CD4-positive, alpha-beta T cell treated with Interleukin-15 for 1 hour (primary cell): ENCODE measurements at places on chromosomes 5 and 9.

GRCh38 chr5:178224403-178224802 lies 8.2 kb downstream of the PHYKPL start:
- DNase-seq = no peak

DNA sequence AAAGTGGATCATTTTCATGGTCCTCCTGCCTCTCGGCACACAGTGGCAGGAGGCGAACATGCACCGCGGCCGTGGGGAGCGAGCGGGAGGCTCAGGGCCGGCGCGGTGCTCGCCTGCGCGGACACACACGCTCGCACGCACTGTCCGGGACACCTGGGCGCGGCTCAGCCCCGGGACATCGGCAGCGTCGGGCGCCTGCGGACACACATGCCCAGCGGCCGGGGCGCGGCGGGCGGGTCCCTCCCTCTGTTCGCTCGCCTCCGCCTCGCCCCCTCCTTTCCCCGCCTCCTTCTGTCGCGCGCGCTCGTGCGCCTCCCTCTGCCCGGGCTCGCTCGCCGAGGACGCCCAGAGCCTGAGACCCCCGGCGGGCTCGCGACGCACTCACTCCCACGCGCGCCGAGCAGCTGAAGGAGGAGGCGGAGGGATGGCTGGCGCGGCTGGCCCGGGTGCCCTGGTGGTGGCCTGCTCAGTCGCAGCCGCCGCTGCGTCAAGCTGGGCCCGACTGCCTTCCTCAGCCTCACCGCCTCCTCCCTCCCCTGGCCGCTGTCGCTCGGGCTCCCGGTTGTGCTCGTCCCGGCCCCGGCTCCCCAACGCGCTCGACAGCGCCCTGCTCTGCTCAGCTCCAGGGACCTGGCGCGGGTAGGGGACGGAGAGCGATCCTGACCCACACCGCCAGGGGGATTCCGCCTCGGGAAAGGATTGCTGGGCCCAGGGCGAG lies at the start of gene FRMD3:
Gene FRMD3 (minus strand): TSS at position 230 of the 718 bp plus-strand sequence. CDS start 170 bp downstream, at position 60.
- DNase-seq = peak; percentile 50

DNA sequence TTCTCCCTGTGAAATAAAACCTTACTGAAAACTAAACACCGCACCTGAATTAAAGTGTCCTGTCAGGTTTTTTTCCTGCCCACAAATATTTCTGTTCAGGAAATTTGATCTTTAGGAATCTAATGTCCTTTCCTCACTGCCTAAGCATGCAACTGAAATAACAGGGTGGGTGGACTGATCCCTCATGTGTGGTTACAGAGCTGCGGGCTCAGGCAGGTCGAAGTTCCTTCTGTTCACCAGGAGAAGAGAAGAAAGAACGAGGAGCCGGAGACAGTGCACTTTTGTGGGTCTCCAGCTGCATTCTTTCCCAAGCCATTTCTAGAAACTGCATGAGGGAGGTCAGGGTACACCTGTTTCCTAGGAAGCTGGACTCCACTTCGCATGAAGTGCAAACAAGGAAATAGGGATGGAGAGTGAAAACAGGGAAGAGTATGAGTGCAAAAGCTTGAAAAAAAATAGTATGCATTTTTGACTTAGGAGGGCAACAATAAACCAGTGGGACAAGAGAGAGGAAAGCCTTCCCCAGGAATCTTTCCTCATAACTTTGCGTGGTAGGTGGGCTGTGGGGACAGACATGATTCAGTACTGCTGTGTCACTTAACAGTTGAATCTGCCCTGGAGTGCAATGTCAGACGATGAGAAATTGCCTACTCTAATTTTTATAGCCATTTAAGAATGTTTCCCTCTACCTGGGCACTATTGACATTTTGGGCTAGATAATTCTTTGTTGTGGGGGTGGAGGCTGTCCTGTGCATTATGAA lies 60.3 kb downstream of the GCNT1 start:
- no peak for DNase-seq

GRCh38 chr5:77492653-77493000 lies 511 bp upstream of the WDR41 start:
- DNase-seq = no peak

DNA sequence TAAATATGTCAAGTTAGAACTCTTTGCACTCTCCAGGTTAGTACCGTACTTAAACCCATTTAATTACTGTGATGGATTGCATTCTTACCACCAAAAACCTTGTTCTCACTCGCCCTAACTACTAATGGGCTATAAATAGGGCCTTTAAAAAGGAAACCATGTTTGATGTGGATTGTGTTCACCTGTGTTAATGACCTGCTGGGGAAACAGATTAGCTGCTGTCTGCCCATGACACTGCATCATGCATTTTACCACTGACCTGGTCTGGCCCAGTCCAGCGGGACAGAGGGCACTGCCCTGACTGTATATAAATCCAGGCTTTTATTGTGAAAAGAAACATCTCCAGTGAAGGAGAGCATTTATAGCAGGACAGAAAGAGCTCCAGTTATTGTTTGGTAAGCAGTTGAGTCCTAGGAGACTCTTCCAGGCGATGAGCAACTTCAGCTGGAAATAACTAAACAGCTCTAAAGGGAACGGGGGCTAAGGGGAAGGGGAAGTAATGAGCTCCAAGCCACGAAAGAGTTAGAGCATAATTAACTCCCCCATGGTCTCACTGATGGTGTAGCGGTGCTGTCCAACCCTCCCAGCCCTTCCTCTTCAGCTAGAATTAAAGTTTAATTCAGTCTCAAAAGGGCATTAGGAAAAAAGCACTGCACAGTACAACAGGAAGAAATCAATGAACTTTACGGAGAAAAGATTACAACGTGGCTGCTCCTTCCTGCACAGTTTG lies 303.1 kb downstream of the ENC1 start:
- DNase-seq = no peak

DNA sequence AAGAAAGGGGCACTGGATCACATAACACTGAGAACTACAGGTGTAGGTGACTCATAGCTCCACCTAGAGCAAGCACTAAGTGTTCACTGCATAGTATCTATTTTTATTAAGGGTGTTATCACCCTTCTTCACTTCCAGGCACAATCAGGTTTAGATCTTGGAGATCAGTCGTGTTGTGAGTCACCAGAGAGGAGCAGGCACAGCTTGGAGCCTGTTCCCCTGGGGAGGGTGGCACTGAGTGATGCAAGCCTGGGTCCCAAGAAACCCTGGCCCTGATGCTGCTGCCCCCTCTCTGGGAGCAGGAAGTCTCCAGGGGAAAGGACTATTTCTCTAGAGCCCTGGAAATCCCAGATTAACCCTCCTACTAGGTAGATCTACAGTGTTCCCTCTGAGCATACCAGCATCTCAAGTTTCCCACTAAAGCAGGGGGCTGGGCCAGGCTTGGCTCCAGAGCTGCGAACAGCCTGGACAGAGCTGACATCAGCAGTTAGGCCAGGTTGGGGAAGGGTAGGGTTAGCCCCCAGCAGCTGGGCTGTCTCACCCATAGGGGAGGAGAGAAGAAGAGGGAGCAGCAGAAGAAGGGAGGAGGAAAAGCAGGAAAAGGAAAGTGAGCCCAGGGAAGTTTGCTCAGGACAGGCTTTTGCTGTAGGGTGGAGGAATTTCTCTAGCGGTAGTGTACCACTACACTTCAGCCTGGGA lies 28.1 kb upstream of the SPINK4 start:
- no peak for DNase-seq

DNA sequence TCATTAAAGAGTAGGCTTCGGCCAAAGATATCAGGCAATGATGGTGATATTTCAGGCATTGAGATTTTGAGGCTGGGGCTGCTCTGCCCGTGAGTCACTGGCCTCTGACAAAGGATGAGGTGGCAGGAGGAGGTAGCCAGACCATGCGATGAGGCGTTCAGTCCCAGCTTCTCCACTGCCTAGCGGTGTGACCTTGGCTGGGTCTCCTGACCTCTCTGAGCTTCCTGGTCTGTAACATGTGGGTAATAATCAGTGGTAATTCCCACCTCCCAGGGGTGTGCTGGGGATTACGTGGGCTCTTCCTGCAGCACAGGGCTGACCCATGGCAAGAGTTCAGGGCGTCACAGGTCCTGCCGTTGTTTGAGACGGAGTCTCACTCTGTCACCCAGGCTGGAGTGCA lies 73.2 kb upstream of the RAPGEF1 start:
- no peak for DNase-seq

- DNase-seq = no peak
These were observed 566.0 kb downstream of the CAAP1 start for GRCh38 chr9:26326563-26326962.

- no peak for DNase-seq
These were observed 275.8 kb upstream of the ADRA1B start for GRCh38 chr5:159640446-159640845.

DNA sequence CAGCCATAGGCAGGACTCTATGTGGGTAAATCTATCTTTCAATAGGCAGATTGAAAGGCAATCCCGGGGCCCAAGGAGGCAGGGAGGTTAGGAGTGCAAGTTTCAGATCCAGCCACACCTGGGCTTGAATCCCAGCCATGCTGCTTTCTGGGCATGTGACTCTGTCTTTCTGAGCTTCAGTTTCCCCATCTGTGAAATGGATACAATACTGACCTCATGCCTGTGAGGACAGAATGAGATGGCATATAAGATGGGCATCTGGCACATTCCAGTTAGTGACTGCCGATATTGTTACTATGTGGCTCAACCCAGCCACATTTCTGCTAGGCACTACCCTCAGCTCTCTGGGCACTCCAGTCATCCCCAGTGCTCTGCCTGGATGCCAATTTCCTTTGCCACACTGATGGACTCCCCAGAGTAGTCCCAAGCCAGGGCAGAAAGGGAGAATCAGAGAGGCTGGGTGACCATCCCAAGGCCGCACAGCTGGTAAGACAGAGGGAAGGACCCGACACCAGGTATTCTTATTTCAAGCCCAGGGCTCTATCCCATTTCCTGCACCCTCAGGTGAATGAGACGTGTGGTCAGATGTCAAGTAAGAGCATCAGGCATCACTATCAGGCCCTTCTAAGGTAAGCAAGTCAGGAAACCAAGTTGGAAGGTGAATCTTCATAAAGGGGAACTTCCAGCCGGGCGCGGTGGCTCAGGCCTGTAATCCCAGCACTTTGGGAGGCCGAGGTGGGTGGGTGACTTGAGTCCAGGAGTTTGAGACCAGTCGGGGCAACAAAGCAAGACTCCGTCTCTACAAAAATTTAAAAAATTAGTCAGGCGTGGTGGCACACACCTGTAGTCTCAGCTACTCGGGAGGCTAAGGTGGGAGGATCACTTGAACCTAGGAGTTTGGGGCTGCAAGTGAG lies 38.7 kb downstream of the SH3PXD2B start:
- DNase-seq = no peak

- no peak for DNase-seq
These were observed 30.9 kb downstream of the GSN start for GRCh38 chr9:121298689-121299466.

- DNase-seq = no peak
These were observed 218.8 kb downstream of the MCTP1 start for GRCh38 chr5:95066048-95066447.

- no peak for DNase-seq
These were observed 79.6 kb downstream of the PDE4D start for GRCh38 chr5:59813761-59814536.

- peak; percentile 54 for DNase-seq
These were observed 30.0 kb downstream of the RAPGEF1 start for GRCh38 chr9:131709771-131710431.

DNA sequence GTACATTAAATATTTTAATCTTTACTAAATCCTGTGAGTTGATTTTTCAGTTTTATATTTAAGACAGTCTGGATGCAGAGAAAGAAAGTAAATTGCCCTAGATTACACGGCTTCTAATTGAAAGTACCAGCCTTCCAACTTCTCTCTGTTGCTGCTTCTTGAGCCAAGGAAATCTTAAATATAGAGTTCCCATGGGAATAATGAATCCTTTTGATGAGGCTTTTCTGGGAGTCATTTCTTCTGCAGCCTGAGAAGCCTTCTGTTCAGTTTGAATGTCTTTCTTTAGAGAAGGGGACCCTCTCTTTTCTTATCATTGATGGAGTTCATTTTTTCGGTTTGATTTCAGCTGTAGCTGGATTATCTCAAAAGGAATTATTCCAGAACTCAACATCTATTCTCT lies 317.3 kb upstream of the PTPRD start:
- no peak for DNase-seq

DNA sequence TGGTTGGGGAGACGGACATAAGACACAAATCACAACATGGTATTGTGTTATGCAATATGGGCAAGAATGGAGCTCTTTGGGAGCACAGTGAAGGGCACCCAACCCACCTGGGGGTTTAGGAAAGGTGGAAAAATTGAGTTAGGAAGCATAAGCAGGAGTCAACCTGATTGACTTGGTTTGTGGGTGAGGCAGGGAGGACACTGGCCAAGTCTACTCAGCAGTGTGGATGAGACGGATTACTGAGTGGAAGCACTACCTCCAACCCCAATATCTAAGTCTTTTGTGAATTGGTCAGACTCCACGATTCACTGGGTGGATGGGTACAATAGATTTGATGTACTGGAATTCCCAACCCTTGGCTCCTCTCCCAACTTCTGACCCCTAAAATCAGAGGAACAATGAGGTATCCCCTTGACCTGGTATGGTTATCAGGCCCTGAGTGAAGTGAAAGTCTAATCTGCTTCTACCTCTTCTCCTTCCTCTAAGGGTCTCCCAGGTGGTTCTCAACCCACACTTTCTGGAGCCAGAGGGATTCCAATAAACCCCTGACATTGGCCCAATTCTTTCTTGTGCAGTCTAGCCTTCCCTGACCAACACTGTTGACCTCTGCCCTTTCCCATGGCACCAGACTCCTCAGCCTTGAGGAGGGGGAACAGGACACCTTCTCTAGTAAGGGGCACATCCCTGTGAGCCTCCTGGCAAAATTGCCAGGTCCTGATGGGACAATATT lies 5.2 kb downstream of the EGR1 start:
- DNase-seq = no peak

- no peak for DNase-seq
These were observed 13.9 kb upstream of the UBE2QL1 start for GRCh38 chr5:6434731-6435130.

GRCh38 chr5:162209005-162209605 lies 141.5 kb downstream of the GABRG2 start:
- DNase-seq = peak; percentile 16

DNA sequence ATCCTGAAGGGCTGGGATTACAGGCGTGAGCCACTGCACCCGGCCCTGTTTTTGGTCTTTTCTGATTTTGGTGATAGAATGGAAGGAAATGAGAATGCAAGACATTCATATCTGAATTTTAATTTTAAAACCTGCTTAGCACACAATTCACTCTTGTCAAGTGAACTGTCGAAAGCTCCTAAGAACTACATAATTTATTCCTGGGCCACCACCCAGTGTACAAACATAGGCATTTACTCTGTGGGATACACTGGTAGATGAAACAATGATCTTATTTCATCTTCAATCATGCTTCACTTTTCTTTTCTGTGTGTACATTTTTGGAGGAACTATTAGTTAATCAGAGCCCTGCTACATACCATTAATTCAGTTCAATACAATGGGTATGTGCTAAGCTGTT lies 227.3 kb downstream of the EBF1 start:
- DNase-seq = no peak

DNA sequence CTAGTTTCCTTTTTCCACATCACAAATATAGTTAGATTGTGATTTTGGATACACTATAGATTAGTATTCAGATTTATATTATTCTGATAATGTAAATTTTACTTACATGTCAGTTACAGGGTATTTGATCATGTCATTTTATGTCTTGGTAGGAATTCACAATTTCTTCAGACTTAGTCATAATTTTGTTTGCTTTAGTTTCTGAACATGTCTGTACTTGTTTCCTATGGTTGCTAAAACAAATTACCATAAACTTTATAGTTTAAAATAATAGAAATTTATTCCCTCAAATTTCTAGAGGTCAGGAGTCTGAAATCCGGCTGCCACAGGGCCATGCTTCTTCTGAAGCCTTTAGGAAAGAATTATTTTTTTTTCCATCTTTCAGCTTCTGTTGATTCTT lies 1817.2 kb upstream of the CDH9 start:
- DNase-seq = no peak

GRCh38 chr5:131545845-131546244 lies 89.2 kb downstream of the RAPGEF6 start:
- DNase-seq = no peak

- no peak for DNase-seq
These were observed 372.5 kb downstream of the CAAP1 start for GRCh38 chr9:26520141-26520540.
